Fibroblast of mammary gland (primary cell): ENCODE measurements at places on chromosomes 2 and 18.

DNA sequence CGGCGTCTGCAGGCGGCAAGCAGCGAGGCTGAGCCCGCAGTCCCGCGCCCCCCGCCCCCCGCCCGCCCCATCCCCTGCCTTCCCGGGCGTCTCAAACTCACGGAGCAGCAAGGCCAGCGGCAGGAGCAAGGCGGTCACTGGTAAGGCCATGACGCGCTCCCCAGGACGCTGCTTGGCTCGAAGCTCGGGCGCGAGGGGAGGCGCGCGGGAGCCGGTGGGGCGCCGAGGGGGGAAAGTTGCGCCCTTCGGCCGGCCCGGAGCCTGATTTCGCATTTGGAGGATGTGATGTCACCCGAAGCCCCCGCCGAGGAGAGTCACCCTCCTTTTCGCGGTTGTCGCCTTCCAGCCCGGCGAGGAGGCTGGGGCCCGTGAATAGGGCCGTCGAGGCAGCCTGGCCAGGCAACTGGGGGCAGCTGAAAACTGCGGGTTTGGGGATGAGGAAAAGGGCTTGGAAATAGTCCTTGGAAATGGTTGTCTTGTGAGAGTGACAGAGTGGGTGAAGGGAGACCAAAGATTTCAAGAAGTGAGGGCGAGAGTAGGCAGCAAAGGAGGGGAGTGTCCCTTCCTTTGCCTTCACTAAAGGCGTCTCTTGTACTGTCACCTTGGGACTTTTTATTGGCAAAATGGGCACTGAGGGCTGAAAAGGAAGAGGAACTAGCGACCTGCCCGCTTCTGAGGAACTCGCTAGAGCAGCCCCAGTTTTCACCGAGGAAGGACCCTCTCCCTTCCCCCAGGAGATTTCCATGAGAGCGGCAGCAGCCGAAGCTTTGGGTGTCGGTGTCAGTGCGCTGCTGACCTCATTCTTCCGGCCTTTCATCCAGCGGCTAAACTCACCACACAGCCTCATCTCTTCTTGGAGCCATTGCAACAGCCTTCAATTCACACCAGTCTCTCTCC is at the start of gene CD8A:
TSS of gene CD8A (minus strand) at position 238 of the 897 bp plus-strand sequence. CDS start at position 150, 88 bp downstream.
- peak; percentile 30 for DNase-seq

GRCh38 chr2:110978756-110979470 is 141.8 kb upstream of the BCL2L11 start:
- no peak for DNase-seq

DNA sequence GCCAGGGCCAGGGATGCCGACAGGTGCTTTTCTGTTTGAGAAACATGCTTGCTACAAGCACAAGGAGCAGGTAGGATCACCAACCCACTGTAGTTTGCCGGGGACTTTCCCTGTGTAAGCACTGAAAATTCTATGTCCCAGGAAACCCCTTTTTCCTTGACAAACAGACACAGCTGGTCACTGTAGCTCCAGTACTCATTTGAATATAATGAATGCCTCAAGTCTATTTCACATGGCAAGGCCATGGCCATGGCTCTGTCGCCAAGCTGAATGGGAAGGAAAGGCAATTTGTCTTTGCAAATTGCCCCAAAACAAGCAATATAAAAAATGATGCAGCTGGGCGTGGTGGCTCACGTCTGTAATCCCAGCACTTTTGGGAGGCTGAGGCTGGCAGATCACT is 49.6 kb upstream of the IGFBP2 start:
- no peak for DNase-seq

DNA sequence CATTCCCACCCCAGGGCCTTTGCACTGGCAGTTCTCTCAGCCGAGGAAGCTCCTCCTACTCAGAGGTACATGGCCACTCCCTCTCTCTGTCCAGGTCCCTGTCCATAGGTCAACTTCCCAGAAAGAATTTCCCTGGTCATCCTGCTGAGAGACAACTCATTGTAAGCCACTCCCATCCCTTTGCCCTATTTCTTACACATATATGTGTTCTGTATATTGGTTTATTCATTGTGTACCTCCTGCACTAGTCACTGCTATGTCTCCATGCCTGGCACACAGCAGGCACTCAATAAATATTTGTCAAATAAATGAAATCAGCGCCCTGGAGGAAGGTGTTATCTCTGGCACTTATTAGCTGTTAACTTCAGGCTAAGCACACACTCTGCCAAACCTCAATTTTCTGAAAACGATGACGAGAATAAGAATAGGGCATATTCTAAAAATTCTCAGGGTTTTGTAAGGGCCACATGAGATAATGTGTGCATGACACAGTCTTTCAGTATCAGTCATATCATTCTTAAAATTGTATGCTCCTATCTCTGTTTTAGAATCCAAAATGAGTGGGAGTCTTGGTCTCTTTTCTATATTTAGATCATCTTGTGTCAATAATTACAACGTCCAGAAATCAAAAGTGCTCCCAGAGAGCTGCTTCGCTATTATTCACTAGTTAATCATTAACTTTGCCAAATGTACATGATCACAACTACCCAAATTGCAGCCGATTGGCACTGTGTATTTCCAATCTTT is 198.0 kb downstream of the ALK start:
- DNase-seq, result no peak

GRCh38 chr2:100451092-100451491 is 19.2 kb upstream of the NMS start:
- no peak for DNase-seq

DNA sequence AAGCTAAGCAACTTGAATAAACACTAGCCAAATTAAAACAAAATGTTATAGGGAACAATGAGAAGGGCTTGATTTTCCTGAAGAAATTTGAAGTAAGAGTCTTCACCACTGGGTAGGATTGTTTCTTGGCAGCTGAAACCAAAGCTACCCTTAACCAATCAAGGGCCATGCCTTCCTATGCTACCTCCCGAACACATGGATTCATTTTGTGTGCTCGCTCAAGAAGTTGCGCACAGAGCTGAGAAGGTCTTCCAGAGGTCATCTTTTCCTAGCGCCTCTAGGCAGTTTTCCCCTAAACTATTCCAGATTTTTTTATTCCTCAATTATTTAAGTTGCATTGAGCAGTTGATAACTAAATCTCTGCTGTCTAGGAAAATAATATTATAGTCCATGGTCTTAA is 264.6 kb downstream of the RBM43 start:
- DNase-seq, result peak; percentile 35

DNA sequence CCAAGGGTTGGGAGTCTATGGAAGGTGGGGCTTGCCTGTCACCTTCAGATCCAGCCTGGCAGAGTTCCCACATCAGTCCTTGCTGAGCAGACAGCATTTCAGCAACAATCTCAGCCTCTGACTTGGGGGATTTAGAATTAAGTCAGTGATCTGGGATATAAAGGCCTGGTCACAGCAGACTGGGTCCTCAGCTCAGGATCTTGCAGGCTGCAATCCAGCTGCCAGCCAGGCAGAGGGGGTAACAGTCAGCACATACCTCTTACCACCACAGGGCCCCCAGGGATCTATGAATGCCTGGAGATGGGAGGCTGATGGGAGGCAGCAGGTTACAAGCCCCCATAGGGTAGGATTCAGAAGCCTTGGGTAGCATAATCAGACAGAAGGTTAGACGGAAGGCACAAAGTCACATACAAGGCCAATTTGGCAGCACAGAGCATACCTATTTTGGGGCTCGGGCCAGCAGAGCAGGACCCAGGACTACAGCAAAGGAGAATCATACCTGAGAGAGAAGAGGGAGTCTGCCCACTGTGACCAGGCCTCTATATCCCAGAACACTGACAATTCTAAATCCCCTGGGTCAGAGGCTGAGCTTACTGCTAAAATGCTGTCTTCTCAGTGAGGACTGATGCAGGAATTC is 163.5 kb downstream of the MTCL1 start:
- no peak for DNase-seq

DNA sequence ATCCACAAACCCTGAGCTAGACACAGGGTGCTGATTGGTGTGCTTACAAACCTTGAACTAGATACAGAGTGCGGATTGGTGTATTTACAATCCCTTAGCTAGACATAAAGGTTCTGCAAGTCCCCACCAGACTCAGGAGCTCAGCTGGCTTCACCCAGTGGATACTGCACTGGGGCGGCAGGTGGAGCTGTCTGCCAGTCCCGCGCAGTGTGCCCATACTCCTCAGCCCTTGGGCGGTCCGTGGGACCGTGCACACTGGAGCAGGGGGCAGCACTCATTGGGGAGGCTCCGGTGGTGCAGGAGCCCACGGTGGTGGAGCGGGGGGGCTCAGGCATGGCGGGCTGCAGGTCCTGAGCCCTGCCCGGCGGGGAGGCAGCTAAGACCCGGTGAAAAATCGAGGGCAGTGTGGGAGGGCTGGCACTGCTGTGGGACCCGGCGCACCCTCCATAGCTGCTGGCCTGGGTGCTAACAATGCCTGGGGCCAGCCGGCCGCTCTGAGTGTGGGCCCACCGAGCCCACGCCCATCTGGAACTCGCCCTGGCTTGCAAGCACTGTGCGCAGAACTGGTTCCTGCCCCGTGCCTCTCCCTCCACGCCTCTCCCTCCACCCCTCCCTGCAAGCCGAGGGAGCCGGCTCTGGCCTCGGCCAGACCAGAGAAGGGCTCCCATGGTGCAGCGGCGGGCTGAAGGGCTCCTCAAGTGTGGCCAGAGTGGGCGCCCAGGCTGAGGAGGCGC is 75.6 kb downstream of the MOB4 start:
- DNase-seq, result no peak

- DNase-seq, result no peak
Measured at GRCh38 chr2:3451926-3452671, 67.2 kb downstream of the ADI1 start.

DNA sequence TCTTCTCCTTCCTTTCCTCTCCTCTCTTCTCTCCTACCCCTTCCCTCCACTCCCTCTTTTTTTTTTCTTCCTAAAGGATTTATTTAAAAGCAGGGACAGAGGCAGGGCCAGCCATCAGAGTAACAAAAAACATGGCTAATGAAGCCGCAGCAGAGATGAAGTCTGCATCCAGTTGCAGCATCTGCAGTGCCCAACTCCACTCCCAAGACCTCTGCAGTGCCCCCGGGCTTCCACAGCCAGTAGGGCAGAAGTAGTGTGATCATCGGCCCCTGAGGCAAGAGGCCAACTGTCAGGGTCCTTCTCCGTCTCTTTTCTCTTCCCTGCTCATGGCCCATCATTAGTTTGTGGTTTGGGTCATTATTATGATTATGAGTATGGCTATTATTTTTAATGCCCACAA is 4.2 kb upstream of the EGR4 start:
- no peak for DNase-seq

DNA sequence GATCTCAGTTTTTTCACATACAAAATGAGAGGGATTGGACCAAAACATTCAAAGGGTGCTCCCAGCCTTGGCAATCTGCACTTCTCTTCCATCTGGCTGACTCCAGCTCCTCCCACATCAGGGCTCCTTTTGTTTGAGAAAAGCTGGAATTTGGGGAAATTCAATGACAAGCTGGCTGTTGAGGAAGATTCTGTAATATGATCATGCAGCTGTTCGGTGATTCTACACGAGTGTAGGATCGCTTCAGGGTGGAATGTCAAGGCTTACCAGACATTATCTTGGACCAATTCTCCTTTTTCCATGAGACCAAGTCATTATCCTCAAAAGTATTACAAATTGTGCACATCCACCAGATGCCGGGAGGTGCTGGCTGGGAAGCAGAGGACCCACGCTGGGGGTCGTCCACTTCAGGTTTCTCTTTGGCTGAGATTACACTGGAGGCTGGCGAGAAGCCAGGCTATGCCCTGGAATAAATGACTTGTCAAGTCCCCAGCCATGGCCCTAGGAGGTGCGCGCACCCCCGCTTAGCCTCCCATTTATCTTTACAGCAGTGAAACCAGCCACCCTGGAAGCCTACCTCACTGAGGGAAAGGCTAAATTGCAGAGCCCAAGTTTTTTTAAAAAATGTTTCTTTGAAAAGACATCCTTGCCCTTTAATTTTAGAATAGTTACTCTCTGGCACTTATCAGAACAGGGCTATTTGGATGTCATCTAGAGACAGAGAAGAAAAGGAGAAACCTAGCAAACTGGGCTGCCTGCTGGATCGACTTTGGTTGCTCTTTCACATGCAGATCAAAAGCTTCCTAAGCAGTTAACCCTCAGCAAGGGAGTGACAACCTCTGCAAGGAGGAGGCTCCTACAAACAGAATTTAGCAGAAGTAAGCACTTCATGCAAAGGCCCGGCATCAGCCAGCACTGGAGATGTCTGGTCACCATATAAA is 42.5 kb upstream of the LCLAT1 start:
- peak; percentile 42 for DNase-seq

GRCh38 chr2:150261691-150262090 is 225.8 kb downstream of the RND3 start:
- DNase-seq, result no peak

GRCh38 chr2:204948024-204948763 is 402.9 kb downstream of the PARD3B start:
- DNase-seq, result no peak

GRCh38 chr18:75926811-75927210 is 499.3 kb upstream of the SMIM21 start:
- DNase-seq, result peak; percentile 53

GRCh38 chr2:3268705-3269029 is 109.0 kb downstream of the EIPR1 start:
- no peak for DNase-seq

- DNase-seq, result peak; percentile 92
Measured at GRCh38 chr18:54140641-54141040, 83.8 kb downstream of the MBD2 start.

DNA sequence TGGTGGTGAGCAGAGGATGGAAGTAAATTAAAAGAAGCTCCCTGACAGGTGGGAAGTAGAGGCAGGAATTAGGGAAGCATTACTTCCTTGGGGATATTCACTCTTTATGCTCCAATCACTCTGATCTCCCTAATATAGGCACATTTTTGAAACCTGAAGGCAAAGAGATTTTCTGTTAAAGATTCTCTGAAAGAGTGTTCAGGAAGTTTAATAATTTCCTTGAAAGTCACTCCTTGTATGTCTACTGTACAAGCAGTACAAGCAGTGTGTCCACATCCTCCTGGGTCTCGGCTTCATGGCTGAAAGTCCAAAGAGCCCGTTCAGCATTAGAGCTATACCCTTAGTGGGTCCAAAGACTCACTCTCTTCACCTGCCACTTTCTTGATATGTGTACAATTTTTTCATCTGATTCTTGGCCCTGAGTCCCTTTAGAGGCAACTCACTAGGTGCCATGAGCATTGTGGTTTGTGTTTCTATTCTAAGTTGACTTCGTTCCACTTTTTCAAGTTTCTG is 60.2 kb downstream of the AAK1 start:
- DNase-seq, result no peak

DNA sequence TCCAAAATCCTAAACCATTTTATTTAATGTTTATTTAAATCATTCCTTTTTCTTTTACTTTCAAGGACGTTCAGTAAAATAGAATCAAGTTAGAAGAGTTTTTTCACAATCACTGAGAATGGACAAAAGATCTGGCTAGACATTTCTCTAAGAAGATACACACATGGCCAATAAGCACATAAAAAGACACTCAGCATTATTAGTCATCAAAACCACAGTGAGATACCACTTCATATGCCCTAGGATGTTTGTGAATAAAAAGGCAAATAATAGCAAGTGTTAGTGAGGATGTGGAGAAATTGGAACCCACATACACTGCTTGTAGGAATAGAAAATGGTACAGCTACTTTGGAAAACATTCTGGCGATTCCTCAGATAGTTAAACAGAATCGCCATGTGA is 76.1 kb downstream of the RHBDD1 start:
- DNase-seq, result peak; percentile 79
